ENCODE measurements at places on chromosomes 3 and 15.

- DNase-seq: no peak
These were observed 102.9 kb upstream of the KLF13 start for GRCh38 chr15:31223478-31224350.

DNA sequence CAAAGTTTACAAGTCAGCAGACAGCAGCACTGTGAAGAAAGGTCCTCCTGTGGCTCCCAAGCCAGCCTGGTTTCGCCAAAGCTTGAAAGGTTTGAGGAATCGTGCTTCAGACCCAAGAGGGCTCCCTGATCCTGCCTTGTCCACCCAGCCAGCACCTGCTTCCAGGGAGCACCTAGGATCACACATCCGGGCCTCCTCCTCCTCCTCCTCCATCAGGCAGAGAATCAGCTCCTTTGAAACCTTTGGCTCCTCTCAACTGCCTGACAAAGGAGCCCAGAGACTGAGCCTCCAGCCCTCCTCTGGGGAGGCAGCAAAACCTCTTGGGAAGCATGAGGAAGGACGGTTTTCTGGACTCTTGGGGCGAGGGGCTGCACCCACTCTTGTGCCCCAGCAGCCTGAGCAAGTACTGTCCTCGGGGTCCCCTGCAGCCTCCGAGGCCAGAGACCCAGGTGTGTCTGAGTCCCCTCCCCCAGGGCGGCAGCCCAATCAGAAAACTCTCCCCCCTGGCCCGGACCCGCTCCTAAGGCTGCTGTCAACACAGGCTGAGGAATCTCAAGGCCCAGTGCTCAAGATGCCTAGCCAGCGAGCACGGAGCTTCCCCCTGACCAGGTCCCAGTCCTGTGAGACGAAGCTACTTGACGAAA is 24.2 kb downstream of the STARD5 start:
- no peak for DNase-seq

GRCh38 chr3:19543212-19543841 is 390.7 kb downstream of the EFHB start:
- peak; percentile 1 for DNase-seq

- DNase-seq: no peak
These were observed 45.1 kb downstream of the SEC22A start for GRCh38 chr3:123246866-123247265.

DNA sequence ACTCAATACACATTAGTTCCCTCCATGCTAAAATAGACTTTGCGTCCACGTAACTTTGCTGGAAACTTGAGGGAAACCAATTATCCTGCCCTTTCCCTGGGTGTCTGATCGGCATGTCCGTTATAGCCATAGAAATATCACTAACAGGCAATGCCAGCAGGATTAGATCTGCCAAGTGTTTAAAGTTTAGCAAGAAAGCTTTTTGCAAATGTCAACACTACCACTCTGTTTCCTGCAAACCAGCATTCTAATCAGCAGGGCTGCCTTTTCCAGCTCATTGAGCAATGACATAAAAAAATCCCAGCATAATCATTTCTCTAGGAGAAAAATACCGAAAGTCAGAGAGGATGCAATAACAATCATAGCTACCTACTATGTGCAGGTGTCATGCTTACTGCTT is 60.9 kb downstream of the NOX5 start:
- no peak for DNase-seq

DNA sequence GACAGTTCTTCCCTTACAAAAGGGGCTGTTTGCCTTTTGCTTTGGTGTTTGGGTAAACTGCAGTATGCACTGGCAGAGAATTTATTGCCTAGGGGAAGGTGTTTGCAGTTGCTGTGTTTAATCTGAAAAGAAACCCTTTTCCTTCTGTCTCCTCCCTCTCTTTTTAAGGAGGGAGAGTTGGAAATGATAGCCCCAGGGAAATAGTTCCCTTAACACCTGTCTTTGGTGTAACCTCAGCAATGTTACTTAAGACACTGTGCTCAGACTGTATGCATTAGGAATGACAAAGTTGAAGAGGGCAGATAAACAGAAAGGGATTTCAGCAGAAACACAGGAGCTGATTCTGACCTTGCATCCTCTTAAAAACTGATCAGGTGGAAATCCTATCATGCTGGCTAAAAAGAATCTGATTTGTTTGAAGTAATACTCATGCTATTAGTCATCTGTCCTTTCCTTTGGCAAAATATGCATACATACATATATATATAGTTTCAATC is 125.4 kb downstream of the TP63 start:
- no peak for DNase-seq

GRCh38 chr15:72063186-72063585 is 54.8 kb downstream of the MYO9A start:
- no peak for DNase-seq

DNA sequence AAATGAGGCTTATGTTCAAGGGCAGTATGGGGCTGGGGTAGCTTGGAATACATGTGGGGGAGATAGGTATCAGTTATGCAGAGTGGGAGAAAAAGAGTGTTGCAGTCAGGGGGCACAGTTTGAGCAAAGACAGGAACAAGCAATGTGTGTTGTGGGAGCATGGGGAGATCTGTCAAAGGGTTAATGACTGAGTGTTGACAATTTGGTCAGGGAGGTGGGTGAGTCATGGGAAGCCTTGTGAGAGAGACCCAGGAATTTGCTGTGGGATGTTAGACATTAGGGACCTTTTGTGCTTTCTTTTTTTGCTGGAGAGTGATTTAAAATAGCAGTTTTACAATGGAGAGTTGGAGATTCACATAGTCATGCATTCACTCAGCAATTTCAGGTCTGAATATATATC is 221.6 kb upstream of the NR2E3 start:
- no peak for DNase-seq

GRCh38 chr3:126021702-126022101 is 52.7 kb downstream of the ROPN1B start:
- DNase-seq: no peak

- no peak for DNase-seq
These were observed 87.0 kb upstream of the ONECUT1 start for GRCh38 chr15:52876991-52877663.

DNA sequence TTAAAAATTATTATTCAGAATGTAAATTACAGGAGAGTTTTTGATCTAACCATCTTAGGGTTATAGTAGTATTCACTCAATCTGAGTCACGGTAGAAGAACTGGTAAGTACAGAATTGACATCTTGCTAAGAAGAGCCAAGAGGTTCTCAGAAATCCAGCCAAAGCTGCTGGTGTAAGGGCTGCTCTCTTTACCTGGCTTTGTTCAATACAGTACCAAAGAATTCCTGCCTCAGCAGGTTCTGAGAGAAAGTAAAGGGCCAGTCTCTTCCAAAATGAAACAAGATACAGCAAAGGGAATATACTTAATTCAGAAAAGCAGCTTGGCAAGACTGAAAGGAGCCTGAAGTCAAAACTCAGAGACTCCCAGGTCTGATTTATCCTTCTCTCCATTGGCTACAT is 193.1 kb downstream of the TNIK start:
- peak; percentile 73 for DNase-seq

DNA sequence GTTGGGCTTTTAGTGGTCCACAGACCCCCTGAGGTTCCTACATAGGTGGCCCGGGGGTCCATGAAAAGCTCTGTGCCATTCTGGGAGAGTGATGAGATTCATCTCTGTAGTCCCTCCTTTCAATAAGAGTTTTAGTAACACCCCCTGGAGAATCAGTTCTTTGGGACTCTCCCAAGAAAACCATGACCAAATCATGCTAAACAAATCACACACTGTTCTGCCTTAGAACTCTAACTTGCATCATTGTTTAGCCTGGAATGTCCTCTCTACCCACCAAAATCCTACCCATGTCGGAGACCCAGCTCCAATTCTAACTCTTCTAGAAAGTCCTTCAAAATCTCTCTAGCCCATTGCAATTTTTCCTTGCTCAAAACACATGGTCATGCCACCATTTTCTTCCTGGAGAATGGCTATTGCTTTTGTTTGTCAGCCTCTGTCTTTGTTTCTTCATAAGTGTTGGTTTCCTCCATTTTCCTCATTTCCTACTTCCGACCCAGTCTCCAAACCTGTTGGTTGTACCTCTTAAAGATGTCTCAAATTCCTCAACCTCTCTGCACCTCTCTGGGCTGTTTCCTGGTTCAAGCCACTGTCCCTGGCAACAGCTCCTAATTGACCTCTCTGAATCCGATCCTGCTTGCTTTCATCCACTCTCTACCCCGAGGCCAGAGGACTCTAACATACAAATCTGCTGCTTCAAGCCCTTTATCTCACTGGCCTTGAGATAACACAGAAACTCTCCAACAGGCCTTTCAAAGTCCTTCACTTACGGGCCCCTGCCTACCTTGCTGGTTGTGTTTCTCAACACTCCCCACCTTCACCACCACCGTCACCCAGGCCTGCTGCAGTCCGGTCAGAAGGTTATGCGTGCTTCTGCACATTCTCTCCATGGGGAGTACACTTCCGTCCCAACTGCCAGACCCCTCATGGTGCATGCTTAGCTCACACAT is 23.7 kb downstream of the CYP19A1 start:
- DNase-seq: no peak

DNA sequence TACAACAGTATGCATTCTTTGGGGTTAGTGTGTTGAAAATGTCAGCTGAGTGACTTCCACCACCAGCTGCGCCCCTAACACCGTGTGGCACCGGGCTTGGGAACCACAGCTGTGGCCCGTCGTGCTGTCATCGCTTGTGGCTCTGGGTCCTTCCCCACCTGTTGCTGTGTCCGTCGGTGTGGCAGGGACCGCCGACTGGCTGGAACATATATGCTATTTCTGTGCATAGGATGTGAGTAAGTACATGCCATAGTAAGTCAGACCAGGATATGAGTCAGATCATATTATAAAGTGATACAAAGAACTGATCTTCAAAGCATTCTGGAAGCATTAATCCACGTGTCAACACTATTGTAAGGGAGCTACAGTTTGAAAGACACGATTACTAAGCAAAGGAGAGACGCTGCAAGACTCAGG is 31.9 kb downstream of the EHD4 start:
- DNase-seq: peak; percentile 84

DNA sequence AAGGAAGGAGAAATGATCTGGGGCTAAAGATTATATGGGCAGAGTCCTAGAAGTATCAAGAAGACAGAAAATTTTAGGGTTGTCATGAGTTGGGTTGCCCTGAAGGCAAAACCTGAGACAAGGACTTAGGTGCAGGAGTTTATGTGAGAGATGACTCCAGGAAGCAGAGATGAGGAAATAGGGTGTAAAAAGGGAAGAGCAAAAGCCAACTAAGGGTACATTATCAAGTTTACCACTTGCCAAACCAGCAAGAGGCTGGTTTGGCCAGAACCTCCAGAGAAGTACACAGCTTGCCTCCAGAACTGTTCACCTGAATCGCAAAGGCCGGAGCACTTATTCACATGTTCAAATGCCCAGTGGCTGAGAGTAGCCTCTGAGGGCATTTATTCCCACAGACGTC is 116.7 kb downstream of the FHIT start:
- DNase-seq: no peak

DNA sequence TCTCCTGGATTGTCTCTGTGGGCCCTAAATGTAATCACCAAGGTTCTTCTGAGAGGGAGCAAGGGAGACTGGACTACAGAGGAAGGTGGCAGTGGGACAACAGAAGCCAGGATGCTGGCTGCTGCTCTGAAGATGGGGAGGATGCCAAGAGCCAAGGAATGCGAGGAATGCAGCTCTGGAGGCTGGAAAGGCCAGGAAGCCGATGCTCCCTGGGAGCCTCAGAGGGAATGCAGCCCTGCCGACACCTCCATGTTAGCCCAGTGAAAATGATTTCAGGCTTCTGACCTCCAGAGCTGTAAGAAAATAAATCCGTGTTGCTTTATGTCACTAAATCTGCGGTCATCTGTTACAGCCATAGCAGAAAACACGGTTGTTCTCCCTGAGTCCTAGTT is 44.1 kb downstream of the UMPS start:
- DNase-seq: no peak

DNA sequence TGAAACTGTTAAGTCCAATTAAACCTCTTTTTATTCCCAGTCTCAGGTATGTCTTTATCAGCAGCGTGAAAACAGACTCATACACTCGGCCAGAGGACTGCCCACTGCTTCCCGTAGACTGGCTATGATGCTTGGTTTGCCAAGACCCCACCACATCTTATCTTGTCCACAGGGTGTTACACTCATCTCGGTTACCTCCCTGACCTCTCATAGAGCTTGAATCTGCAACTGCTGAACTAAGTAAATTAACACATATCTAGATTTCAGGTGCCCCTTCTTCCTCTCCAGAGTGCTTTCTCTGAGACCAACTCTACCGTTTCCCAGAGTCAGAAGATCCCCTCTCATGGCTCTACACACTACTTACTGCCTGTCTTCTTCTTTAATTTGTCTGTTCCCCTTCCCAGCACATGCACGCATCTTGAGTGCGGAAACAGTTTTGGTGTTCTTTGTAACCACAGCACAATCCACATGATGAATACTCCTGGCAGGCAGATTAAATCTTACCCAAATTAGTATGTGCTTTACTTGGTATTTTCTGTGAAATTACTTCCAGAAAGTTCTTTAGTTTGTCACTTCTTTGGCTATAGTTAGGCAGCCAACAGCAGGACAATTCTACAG is 49.7 kb downstream of the CD200 start:
- DNase-seq: no peak

DNA sequence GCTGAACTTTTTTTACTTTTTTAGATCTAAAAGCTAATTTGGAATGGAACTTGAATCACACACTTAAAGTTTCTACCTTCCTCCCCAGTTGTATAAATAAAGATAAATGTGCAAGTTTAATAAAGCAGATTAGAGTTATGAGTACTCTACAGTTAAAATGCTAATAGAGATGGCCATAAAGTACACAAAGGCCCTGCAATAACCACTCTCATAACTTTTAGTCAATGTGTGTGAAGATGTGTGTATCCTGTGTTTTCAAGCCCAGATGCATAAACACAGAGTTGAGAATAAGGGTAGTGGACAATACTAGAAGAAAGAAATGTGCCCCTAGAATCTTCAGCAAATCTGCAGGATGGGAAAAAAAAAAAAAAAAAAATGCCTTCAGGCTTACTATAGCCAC is 45.3 kb downstream of the TOP2B start:
- no peak for DNase-seq

Data from activated CD4-positive, alpha-beta T cell treated with anti-CD3 and anti-CD28 coated beads, Interleukin-2, Interleukin-4, amounts not matched to agents 100 ng/mL and 50 ng/mL, durations not matched to agents 16 hours and 8 hours (primary cell).